Activated naive CD4-positive, alpha-beta T cell (primary cell): ENCODE measurements at places on chromosomes 7 and 10.

DNA sequence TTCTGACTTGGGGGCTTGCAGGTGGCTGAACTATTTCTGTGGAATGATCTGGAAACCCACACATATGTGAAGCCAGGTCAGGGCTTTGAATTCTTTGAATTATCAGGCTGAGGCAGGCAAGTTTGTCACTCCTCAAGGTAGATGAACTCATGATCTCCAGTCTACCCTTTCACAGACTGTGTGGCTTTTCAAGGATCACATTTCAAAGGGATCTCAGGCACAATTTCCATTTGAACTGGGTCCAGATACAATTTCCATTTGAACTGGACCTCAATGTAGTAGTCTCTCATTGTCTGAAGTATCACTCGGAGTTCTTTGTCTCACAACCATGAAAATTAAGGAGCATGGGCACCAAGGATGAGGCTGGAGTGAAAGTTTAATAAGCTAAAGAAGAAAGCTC, 25.7 kb upstream of the EIF4H start:
- no peak for DNase-seq

DNA sequence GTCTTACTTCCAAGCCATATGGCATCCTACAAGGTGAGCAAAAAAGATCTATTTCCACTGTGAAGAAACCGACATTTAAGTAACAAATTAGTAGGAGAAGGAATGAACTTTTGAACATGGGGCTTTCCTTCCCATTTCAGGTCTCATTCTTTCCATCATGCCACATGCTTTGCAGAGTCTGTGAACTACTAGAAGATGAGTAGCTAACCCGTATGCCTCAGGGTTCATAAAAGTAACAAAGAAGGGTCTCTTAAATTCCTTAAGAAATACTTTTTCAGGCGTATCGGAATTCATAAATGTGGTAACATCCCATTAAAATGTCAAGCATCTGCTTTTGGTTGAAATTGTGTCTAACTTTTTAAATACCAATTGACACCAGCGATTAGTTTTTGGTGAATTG, 81.3 kb upstream of the TNS3 start:
- no peak for DNase-seq

DNA sequence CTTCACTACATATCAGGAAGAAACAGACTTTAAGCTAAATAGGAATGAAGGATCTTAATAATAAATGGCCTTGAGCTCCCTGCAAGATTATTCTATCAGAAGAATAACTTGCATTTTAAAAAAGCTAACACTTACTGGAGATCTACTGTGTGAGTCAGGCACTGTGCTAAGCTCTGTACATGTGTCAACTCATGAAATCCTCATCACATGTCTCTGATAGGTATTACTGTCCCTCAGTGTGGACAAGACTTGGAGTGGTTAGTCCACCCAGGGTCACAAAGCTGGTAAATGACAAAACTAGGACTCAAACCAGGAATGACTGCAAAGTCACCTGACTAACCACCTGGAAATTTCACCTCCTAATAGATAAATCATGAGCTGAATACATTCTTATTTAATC, 57.1 kb upstream of the KCTD7 start:
- DNase-seq, result no peak

- DNase-seq, result no peak
Observed at GRCh38 chr7:16484453-16485158, 19.1 kb upstream of the SOSTDC1 start.

DNA sequence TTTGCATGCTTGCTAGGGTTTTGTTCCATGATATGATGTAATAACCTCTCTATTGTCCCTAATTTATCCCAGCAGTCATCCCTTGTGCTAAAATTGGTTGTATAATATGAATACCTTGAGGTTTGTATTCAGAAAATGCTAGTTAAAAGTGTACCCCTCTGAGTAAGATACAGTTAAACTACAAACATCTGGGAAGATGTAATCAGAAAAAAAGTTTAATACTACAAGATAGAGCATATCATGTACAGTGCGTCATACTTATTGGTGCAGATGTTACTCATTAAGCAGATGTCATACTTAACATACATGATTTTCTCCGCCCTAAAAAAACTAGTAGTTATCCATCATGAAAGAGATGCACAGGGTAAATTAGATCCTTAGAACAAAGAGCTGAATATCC, 336.1 kb upstream of the KCND2 start:
- no peak for DNase-seq

- no peak for DNase-seq
Observed at GRCh38 chr10:16957038-16957437, 139.8 kb upstream of the RSU1 start.

- DNase-seq, result no peak
Observed at GRCh38 chr7:25375805-25376600, 147.7 kb upstream of the NPVF start.

GRCh38 chr7:42351316-42351935, 114.4 kb upstream of the GLI3 start:
- no peak for DNase-seq

DNA sequence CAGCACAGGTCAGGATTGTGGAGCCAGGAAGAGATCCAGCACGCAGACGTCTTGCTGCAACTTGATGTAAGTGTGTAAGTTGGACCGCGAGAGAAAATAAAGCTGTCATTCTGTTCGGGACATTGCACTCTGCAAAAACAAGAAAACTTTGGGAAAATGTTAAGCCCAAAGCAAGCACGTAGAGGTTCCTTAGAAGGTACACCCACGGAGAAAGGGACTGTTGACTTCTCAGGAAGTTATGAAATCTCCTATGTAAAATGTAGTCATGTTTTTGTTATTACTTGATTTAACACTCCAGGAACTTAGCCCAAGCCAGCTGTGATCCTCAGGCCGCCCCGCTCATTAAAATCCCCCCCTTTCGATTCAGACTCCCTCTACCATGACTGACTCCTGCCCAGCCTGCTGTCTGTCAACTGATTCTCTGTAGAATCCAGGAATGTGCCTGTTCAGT, 196.1 kb upstream of the TCF7L2 start:
- DNase-seq, result no peak

DNA sequence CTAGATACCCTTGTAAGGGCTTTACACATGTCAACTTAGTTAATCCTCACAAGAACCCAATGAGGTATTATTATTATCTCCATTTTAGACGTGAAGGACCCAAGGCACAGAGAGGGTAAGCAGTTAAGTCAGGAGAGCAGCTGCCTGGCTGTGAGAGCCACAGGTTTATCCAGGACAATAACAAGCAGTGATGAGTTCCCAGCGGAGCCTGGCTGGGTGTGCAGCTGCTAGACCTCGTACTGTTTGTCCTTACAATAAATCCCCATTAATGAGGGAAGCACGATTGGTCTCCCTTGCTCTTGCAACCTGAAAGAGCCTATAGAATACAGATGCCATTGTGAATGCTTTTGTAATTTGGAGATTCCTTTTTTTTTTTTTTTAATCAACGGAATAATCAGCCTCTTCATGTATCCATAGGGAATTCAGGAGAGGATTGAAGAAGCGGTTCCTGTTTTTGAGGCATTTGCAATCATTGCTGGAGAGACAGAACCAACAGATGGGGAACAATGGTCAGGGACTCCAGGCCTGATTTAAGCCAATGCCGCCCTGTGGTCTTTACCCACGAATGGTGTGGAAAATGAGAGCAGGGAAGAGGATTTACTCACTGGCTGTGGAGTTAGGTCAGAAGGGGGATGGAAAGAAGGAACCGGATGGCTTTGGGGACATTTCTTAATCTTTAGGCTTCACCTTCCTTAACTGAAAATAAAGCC, 12.3 kb upstream of the ASB4 start:
- DNase-seq, result no peak

GRCh38 chr10:29681676-29682448, 47.1 kb upstream of the SVIL start:
- peak; percentile 43 for DNase-seq

- no peak for DNase-seq
Observed at GRCh38 chr7:43141091-43141490, 28.6 kb downstream of the HECW1 start.

DNA sequence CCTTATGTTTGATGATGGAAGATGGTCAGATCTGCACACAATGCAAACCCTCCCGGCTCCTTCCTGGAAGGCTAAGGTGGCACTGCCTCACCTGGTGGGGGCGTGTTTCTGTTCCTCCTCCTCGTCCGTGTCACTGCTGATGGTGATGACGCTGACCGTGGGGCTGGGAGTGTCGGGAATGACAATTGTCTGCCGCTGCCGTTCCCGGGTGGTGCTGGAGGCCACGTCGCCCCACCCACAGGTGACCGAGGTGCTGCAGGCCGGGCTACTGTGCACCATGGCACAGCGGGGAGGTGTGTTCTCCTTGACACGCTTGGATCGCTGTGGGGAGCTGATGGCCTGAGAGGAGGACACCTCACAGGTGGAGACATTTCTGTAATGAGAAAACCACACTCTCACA, 73.1 kb downstream of the CLEC2L start:
- DNase-seq, result no peak

GRCh38 chr7:133360201-133360600, 107.3 kb downstream of the EXOC4 start:
- no peak for DNase-seq

DNA sequence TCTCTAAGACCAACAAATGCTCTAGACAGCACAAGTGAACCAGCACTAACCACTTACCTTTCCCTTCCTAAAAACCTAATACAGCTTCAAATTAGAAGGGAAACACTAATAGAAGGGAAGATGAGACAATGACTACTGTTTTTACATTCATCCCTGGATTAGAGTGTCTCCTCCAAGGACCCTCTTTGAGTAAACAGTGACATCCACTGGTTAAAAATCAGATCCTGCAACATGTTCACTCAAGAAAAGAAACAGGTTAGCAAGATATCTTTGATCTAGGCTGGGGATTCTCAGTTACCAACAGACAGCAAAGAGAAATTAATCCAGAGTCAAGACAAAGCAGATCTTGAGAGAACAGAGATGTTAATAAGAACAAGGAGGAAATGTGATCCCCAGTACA, 177.7 kb upstream of the GHITM start:
- DNase-seq, result no peak

- no peak for DNase-seq
Observed at GRCh38 chr10:60731134-60731885, 47.0 kb upstream of the CDK1 start.

DNA sequence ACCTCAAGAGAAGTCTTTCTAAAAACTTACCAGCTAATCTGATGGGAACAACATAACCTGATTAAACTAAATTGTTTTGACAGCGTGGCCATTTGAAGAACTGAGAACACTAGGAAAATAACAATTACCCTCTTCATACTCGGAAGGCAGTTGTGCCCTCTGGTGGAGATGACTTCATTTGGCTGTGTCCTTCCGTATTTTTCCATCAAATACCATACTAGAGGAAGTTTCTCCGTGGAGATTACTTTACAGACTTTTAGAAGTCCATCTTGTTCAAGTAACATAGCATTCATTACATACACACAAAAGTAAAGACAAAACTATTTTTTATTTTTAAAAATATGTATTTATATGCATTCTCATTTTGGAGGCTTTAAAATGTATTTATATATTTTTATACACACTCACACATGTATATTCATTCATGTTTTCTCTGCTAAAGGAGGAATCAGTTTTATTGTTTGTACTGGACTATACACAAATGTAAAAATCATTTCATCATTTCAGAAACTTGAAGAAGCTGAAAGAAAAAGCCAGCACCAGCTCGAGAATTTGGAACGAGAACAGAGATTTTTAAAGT, 25.2 kb downstream of the SMNDC1 start:
- peak; percentile 2 for DNase-seq

DNA sequence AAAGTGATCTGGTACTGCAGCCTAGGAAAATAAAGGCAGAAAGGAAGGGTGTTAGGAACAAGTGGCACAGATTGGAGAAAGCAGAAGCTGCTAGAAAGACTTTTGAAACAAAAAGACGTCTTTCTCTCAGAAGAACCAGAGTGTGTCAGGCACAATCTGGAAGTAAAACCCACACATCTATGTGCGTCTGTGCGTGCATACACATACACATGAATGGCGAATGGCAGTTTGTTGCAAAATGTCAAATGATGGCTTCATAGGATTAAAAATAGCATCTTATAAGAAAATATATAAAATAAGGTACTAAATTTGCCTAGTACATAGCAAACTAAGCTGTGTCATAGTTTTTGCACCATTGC, 246.3 kb downstream of the CDK14 start:
- no peak for DNase-seq

DNA sequence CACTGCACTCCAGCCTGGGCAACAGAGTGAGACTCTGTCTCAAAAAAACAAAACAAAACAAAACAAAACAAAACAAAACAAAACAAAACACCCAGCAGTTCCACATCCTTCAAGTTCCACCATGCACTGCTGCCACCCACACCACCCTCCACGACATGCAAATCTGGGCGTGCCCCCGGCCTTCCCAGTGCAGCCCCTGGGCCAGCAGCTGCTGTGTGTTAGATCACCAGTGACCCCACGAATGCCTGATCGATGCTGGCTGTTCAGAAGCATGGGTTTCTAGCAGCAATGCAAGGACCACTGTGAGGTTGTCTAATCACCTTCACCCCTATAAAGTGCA, 36.3 kb downstream of the ELFN1 start:
- no peak for DNase-seq
